ENCODE measurements at places on chromosomes 13 and 19. TPM values are rescaled to one million over a fixed set of nuclear protein-coding genes. Genes with fewer than 3 reads are reported as not detected.

DNA sequence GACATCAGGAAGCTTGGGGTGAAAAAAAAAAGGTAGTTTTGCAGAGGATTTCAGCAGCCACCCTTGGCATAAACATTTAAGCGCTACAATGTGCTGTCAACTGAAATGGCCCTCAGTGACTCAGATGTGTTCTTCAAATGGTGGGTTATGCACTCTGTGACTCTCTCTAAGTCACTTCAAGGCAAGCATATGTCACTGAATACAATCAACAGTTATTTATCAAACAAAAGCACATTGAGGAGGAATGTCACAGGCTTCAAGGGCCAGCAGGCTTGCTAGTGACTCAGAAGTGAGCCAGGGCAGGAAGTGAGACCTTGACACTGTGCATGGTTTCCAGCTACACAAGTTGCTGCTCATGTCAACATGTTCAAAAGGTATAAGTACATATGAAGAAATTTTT is 523.7 kb upstream of the HTR2A start:
- no peak overlapping the region for H3K4me3 ChIP-seq
- no peaks in the 10 kb centered on the region for H3K27me3 ChIP-seq
- H3K36me3 ChIP-seq, result no peaks in the 10 kb centered on the region
- no peak for DNase-seq
- H3K27ac ChIP-seq, result no peak overlapping the region
- H3K4me1 ChIP-seq, result no peaks in the 10 kb centered on the region

DNA sequence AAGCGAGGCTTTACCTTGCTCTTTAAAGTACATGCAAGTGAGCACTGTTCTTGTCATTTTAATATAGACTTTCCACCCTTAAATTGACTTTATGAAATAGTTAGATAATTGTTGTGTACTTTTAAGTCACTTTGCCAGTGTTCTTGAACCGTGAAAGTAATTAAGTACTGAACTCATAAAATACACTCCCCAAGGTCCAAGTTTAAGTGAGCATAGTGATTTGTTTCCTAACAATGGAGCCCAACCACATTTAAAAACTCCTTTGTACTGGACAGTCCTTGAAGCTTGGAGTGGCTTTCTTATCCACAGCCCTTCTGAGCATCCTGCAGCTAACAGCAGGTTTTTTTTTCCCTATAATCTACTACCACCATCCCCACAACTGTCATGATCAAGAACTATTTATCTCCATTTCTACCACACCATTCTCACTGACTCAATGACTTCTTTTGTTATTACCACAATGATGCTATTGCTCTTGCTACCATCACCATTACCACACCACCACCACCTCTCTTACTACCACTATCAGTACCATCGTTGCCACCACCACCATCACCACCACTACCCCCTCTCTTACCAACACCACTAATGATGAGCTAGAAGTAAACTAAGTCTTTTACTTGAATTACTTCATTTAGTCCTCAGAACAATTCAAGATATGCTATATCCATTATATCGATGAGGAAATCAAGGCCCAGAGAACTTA is 452.6 kb downstream of the DIAPH3 start:
- H3K27ac ChIP-seq, result no peak overlapping the region
- H3K4me1 ChIP-seq, result no peaks in the 10 kb centered on the region

DNA sequence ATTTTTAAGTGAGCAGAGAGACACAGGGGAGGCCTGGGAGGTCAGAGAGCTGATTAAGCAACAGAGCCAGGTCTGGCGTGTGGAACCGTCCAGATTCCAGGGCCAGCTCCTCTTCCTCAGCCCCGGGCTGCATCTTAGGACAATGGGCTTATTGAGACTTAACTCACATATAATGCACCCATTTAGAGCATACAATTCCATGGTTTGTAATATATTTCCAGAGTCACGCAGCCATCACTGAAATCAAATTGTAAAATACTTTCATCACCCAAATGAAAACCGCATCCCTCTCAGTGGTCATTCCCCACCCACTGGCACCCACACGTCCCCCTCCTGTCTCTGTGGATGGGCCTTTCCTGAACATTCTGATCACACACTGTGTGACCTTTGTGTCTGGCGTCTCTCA is 2.1 kb upstream of the HMG20B start:
- peaks cover 9% of the 10 kb centered on the region for H3K36me3 ChIP-seq
- H3K27ac ChIP-seq, result peak overlapping the region; percentile 36
- H3K27me3 ChIP-seq, result no peaks in the 10 kb centered on the region
- H3K4me1 ChIP-seq, result peaks cover 21% of the 10 kb centered on the region

ADGRE3 gene
- total RNA-seq, result not detected

GRCh38 chr13:99260216-99260615 is 2.0 kb upstream of the GPR18 start:
- peaks cover 3% of the 10 kb centered on the region for H3K4me1 ChIP-seq
- H3K27me3 ChIP-seq, result no peaks in the 10 kb centered on the region
- H3K36me3 ChIP-seq, result peaks cover 8% of the 10 kb centered on the region
- no peak for DNase-seq
- no peak overlapping the region for H3K4me3 ChIP-seq

DNA sequence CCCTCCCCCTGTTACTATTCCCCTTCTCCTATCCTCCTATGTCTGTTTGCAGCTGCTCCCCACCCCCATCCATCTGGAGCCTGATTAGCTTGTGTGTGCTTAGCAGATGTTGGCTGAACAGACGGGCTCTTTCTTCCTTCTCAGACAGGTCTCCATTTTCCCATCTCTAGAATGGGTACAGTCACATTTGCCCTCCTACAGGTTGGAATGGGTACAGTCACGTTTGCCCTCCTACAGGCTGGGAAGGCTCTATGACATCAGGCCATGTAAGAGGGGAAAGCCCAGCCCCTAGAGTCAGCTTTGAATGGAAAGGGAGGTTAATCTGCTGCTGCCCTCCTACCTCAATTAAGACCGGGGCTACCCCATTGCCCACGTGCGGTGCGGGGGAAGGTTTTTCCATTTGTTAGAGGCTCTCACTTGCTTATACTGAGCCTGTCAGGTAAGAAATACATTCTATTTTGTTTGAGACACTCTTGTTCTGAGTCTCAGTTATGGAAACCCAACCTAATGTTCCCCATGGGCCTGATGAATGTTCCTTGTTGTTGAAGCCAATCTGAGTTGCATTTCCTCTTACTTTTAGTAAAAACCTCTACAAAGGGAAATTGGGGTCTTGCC is 2.2 kb upstream of the CLEC17A start:
- no peak overlapping the region for H3K4me3 ChIP-seq
- no peaks in the 10 kb centered on the region for H3K36me3 ChIP-seq
- H3K4me1 ChIP-seq, result no peaks in the 10 kb centered on the region
- no peaks in the 10 kb centered on the region for H3K27me3 ChIP-seq
- DNase-seq, result no peak

ZNF626 gene
- 13.3 TPM for total RNA-seq

TRPM4 gene
- total RNA-seq, result 28.7 TPM

DNA sequence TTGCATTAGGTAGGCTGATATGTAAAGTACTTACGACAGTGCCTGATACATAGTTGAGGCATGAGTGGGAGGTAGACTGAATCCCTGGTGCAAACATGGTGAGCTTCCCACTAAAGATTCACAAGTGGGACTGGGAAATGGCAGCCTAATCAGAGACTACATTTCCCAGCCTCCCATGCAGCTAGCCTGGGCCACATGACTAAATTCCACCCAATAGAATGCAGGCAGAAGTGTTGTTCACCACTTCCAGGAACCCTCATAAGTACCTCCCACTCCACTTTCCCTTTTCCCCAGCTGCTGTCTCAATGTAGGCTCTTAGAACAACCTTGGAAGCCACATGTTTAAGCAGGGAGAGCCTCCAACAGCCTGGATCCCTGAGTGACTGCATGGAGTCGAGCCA is 104.9 kb downstream of the CACNA1A start:
- no peaks in the 10 kb centered on the region for H3K36me3 ChIP-seq
- H3K27ac ChIP-seq, result no peak overlapping the region
- peaks cover 13% of the 10 kb centered on the region for H3K4me1 ChIP-seq
- H3K4me3 ChIP-seq, result no peak overlapping the region
- DNase-seq, result no peak
- H3K27me3 ChIP-seq, result no peaks in the 10 kb centered on the region
